Fibroblast of skin of back (primary cell): ENCODE measurements at places on chromosomes 5 and 9.
A peak's percentile ranks its signal among the peaks of the same experiment; 100 is the strongest.

DNA sequence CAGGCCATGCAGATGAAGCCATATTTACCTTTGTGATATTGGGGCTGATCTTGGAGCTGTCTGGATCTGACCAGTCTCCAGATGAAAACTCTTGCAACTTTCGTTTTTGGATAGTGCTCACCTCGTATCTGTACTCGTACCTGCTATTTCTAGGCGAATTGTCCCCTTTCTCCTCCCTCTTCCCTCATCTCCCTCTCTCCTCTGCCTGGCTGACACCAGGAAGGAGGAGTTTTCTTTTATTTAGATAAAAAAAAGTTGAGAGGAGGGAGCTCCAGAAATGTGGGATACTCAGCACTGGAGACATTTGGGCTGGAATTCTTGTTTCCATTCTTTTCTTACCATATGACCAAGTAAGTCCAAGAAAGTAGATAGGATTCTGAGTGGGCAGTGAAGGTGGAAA, 54.6 kb upstream of the ABL1 start:
- peak; percentile 47 for DNase-seq

GRCh38 chr9:36623280-36623679, 50.6 kb downstream of the MELK start:
- DNase-seq = peak; percentile 6

DNA sequence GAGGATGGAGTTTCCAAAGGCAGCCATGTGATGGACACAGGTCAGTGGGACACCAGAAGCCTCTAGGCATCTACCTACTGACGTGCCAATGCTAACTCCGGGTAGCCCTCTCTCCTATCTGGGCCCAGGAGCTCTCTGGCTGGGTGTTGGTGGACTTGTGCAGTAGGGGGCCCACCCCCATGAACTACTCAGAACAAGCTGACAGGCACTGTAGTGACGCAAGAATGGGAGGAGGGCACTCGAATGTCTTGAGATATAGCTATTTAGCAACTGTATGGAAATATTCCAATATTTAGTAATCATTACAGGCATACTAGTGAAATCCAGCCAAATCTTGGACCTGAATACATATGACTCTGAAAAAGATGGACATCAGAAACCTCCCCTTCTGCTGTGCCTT, 5.7 kb upstream of the DOCK2 start:
- no peak for DNase-seq

GRCh38 chr5:73831066-73831465, 205.1 kb downstream of the ARHGEF28 start:
- DNase-seq = no peak

GRCh38 chr5:128770907-128771306, 194.4 kb upstream of the SLC27A6 start:
- DNase-seq = no peak

DNA sequence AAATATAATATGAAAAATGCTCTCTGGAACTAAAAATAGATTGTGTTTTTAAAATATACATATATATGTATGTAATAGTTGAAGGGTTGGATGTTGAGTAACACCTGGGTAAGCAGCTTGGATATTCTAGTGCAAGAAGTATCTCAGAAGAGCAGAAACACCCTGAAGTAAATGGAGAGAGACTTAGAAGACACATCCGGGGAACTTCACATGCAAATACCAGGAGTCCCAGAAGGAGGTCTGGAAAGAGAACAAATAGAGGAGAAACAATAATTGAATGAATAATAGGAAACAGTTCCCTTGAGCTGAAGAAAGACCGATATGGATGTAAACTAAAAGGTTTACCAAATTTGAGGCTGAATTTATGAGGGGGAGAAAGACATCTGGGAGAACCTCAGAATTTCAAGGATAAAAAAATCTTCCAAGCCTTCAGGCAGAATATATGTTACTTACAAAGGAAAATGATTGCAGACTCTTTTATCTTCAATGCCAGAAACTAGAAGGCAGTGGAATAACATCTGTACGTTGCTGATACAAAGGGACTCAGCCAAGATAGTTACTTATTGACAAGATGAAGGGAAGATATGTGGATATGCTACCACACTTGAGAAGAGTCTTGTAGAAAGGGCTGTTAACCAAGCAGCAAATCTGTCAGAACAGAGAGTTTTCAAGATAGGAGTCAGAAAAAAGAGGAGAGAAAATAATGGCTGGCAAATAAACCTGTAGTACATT, 42.7 kb downstream of the HSDL2 start:
- no peak for DNase-seq
